Hematopoietic multipotent progenitor cell (in vitro differentiated cells): ENCODE measurements at places on chromosomes 6 and 20. TPM values are rescaled to one million over a fixed set of nuclear protein-coding genes. Genes with fewer than 3 reads are reported as not detected.

- DNase-seq = no peak
These were observed 394.0 kb downstream of the LAMA2 start for GRCh38 chr6:129276986-129277385.

GRCh38 chr20:50543326-50543725 lies 33.1 kb downstream of the PTPN1 start:
- no peak for DNase-seq

SLPI gene
- not detected for total RNA-seq

GRCh38 chr6:111572216-111572706 lies 33.4 kb downstream of the TRAF3IP2 start:
- no peak for DNase-seq

OSTM1 gene
- 17.0 TPM for total RNA-seq

- no peak for DNase-seq
These were observed 147.5 kb upstream of the TCF21 start for GRCh38 chr6:133741375-133741861.

CGA gene
- total RNA-seq = not detected

DNA sequence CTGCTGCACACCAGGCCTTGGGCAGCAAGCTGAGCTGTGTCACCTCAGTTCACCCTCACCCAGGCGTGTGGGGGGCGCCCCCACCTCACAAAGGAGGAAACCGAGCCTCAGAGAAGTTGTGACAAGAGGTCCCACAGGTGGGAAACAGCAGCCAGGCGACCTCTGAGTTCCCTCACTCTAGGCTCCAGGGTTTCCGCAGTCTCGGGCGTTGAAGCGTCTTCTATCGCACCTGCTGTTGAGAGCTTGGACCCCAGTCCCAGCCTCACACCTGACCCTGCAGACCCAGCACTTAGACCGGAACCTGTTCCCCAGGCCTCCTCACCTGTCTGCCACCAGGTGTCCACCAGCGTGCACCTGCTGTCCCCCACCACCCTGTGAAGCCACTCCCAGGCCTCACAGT lies 22.3 kb upstream of the APMAP start:
- DNase-seq = no peak

GRCh38 chr6:21977346-21977745 lies 319.5 kb downstream of the PRL start:
- DNase-seq = no peak

GRCh38 chr6:137297887-137298286 lies 78.7 kb upstream of the IFNGR1 start:
- no peak for DNase-seq

CD40 gene
- 4.6 TPM for total RNA-seq

CCN6 gene
- total RNA-seq = not detected

LST1 gene
- total RNA-seq = 74.9 TPM

DNA sequence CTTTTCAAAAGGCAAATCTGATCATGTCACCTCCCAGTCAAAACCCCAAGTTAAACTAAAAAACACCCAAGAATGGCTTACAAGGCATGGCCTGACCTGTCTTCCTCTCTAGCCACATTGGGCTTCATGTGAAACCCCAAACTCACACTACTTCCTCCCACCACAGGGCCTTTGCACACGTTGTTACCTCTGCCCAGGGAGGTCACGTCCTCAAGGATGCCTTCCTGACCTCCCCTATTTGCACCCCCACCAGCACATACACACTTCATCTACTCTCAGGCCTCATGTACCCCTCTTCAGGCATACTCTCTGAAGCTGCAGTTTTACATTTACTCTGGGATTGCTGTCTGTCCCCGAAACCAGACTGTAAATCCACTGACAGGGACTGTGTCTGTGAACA lies 6.1 kb downstream of the EZR start:
- no peak for DNase-seq

MAS1 gene
- total RNA-seq = under 0.01 TPM

DNA sequence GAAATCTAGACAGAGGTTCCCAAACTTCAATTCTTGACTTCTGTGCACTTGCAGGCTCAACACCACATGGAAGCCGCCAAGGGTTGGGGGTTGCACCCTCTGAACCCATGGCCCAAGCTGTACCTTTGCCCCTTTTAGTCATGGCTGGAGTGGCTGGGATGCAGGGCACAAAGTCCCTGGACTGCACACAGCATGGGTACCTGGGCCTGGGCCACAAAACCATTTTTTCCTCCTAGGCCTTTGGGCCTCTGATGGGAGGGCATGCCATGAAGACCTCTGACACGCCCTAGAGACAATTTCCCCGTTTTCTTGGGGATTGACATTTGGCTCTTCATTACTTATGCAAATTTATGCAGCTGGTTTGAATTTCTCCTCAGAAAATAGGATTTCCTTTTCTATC lies 342.0 kb downstream of the TPBG start:
- DNase-seq = no peak

- DNase-seq = no peak
These were observed 203.3 kb upstream of the LAMP5 start for GRCh38 chr20:9311132-9311531.

KCNK5 gene
- 18.6 TPM for total RNA-seq

GRCh38 chr6:135181333-135182070 lies 394 bp downstream of the MYB start:
- DNase-seq = no peak

- no peak for DNase-seq
These were observed 71.3 kb upstream of the IYD start for GRCh38 chr6:150297327-150298029.

GRCh38 chr6:33632558-33633039 lies 11.5 kb downstream of the ITPR3 start:
- peak; percentile 61 for DNase-seq

PNPLA1 gene
- total RNA-seq = 0.27 TPM

DNA sequence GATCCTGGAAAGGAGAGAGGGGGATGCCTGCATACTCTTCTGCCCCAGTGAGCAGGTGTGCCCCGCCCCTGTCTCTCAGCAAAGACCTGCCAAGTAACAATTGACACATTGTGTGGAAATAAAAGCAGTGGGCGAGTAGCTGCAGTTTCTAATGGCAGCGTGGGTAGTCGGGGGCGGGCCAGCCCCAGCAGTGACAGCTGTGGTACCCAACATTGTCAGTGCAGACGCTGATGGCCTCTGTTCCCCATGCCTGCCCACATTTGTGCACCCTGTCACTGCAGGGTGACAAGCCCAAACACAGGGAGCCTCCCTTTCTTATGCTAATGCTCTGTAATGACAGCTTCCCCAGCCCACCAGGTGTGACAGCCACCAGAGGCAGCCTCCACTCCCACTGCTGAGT lies 491.7 kb downstream of the DHX35 start:
- no peak for DNase-seq

DNA sequence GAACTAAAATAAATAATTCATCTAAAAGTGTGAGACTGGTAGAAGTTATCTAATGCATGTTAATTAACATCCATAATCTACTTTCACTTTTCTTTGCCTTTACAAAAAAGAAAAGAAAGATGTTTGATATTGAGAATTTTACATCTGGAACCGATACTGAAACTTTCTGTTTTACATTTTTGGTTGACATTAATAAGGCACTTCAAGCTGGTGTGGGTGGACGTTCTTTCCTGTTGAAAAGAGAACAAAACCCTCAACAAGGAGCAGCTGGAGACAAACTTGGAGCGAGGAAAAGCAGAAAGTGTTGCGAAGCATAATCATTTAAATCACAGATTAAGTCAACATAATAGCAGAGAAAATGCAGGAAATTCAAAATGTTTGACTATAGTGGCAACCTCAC lies 575.2 kb upstream of the ADGRB3 start:
- no peak for DNase-seq

DNA sequence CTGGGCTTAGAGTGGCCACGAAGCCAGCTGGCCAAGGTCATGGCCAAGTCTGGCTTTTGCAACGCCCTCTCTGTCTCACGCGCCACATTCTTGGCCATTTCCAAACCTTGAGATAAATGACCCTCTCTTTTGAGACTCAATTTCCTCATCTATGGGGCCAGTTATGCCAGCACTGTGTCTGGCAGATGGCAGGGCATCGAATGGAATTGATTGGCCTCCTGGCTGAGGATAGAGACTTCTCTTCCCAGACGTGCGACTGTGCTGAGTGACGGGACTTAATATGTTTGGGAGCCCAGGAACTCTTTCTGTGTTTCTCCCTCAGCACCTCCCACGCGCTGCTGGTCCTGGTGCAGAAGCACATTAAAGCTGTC lies 7.6 kb downstream of the BPIFB2 start:
- no peak for DNase-seq

PLCG1 gene
- 16.4 TPM for total RNA-seq

DNA sequence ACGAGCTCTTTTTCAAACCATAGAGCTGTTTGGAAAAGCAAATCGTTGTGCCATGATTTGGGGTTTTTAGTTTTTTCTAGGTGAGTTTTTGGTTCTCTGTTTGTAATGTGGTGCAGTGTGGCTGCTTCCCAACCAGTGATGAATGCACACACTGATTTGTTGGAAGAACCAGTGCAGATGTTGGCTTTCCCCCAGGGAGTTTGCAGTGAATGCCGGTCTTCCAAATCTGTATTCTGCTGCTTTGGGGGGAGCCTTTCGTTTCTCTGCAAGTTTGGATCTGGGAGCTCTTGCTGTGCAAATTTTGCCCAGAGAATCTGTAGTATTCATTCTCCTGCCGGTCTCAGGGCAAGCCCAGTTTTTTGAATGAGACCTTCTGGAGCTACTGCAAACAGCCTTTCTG lies 14.5 kb downstream of the HECA start:
- DNase-seq = no peak

- DNase-seq = no peak
These were observed 185.9 kb downstream of the ESR1 start for GRCh38 chr6:151993364-151993763.

- no peak for DNase-seq
These were observed 249.6 kb upstream of the MOCS1 start for GRCh38 chr6:40183902-40184301.

DNA sequence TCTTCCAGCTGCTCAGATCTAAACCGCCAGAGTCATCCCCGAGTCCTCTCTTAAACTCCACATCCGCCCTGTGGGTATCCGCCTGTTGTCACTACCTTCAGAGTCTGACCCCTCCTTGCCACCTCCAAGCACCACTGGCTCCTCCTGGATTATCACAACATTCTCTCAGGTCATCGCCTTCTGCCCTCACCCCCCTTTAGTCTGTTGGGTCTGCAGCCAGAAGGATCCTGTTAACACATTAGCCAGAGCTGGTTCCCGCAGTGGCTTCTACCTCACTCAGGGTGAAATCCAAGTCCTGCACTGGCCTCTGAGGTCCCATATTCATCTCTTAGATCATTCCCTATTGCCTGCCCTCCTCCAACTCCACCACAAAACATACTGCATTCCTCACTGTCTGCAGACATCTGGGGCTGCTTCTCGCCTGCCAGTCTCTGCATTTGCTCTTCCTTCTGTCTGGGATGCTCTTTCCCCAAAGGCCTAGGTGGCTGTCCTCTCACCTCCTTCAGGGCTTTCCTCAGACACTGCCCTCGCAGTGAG lies 34.1 kb downstream of the TNXB start:
- DNase-seq = no peak

GRCh38 chr6:133788556-133788955 lies 100.4 kb upstream of the TCF21 start:
- no peak for DNase-seq

DNA sequence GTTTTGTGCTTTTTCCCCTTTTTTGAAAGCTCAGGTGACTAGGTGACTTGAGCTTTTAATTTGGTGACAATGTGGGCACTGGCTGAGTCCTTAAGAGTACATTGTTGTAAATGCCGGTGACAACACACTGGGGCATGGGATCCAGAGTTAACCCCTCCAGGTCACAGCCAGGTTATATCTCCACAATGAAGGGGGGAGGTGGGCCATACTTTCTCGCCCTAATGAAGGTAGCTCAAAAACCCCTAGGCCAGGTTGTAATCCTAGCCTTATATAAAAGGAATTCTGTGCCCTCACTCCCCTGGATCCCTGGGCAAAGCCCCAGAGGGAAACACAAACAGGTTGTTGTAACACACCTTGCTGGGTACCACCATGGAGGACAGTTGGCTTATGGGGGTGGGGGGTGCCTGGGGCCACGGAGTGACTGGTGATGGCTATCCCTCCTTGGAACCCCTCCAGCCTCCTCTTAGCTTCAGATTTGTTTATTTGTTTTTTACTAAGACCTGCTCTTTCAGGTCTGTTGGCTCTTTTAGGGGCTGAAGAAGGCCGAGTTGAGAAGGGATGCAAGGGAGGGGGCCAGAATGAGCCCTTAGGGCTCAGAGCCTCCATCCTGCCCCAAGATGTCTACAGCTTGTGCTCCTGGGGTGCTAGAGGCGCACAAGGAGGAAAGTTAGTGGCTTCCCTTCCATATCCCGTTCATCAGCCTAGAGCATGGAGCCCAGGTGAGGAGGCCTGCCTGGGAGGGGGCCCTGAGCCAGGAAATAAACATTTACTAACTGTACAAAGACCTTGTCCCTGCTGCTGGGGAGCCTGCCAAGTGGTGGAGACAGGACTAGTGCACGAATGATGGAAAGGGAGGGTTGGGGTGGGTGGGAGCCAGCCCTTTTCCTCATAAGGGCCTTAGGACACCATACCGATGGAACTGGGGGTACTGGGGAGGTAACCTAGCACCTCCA lies 2.2 kb upstream of the VEGFA start:
- DNase-seq = no peak

ADTRP gene
- not detected for total RNA-seq

ATAT1 gene
- 11.0 TPM for total RNA-seq

- DNase-seq = no peak
These were observed 72.6 kb upstream of the PLEKHG1 start for GRCh38 chr6:150527100-150527499.

CD2AP gene
- 8.1 TPM for total RNA-seq

ECT2L gene
- not detected for total RNA-seq

- no peak for DNase-seq
These were observed 11.8 kb downstream of the GNAS start for GRCh38 chr20:58864346-58864745.

ADGRB3 gene
- total RNA-seq = under 0.01 TPM

- DNase-seq = no peak
These were observed 980 bp upstream of the SALL4 start for GRCh38 chr20:51803148-51803854.

- no peak for DNase-seq
These were observed 641 bp downstream of the ARFGEF2 start for GRCh38 chr20:48921883-48922820.

UBD gene
- not detected for total RNA-seq

- DNase-seq = peak; percentile 37
These were observed 58.9 kb upstream of the LRRC1 start for GRCh38 chr6:53735896-53736295.

DNAH8 gene
- total RNA-seq = not detected

- DNase-seq = no peak
These were observed 529.2 kb downstream of the HAO1 start for GRCh38 chr20:7411075-7411474.

GRCh38 chr6:5086294-5086890 lies 1.3 kb downstream of the PPP1R3G start:
- no peak for DNase-seq

DNA sequence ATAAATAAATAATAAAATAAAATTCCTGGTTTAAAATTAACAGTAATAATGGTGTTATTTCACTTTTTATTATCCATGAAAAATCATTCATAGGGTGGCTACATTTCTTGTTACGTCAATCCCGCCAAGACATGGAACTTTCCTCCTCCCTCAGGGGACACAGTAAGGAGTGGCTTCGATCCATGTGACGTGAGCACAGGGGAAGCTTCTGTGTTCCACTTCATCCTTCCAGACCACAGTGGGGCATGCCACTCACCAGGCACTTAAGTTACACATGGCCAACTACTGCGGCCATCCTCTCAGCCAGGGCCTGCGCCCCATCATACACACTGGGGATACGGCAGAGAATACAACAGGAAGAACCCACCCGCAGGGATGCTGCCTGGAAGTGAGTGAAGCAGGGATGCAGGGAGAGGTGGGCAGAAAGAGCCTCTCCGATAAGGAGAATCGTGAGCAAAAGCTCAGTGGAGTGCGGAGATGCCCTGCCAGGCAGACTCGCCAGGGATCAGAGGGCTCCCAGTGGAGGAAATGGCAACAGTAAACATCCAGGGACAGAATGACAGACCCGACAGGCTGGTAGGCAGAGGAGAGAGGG lies 75.3 kb downstream of the ATP9A start:
- DNase-seq = no peak
